Muscle of leg (tissue), 16 donors: ENCODE measurements at places on chromosomes 16 and 17. TPM values are rescaled to one million over a fixed set of nuclear protein-coding genes. Genes with fewer than 3 reads are reported as not detected.

GRCh38 chr16:4924593-4925292, 12.2 kb downstream of the PPL start:
- DNase-seq, result no peak

CRYBA1 gene
- not detected for polyA plus RNA-seq

- no peak for DNase-seq
Measured at GRCh38 chr17:49546546-49547535, 28.8 kb upstream of the NXPH3 start.

GRCh38 chr16:56370185-56370874, 55.0 kb downstream of the AMFR start:
- no peak for DNase-seq

DNA sequence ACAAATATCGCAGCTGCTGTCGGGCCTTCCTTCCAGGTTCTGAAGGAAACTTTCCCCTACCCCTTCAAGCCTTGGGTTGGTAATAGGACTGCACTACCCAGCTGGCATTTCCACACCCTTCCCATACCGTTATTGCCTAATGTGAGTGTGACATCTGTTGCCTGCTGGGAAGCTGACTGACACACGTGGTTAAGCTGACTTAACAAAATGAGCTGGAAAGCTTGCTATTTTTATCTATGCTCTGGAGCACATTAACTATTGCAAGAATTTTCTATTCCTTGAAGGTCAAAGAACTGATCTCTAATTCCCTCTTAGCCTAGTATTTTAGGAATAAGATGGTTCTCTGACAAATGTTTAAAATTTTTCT, 79.5 kb downstream of the PMP22 start:
- peak; percentile 91 for DNase-seq

DNA sequence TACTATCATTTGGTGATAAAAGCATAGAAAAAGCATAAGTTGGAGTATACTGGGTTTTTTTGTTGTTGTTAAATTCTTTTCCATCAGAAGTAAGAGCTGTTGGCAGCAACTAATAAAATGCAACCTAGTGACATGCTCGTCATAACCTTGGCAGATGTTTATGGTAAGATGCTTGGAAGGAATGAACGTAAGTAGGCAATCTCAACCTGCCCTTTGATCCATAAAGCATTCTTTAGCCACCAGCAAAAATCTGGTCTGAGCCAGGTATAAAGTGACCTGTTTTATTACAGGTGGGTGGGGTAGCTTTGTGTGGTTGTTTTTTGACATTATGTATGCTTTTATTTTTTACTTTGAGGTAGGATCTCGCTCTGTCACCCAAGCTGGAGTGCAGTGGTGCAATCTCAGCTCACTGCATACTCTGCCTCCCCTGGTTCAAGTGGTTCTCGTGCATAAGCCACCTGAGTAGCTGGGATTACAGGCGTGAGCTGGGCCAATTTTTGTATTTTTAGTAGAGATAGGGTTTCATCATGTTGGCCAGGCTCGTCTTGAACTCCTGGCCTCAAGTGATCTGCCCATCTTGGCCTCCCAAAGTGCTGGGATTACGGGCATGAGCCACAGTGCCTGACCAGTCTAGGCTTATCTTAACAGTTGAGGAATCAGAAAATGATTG, 22.0 kb downstream of the WSB1 start:
- no peak for DNase-seq
